Fibroblast of skin of scalp (primary cell): ENCODE measurements at places on chromosomes 2 and 18.

- DNase-seq = no peak
Observed at GRCh38 chr2:124975648-124976047, 950.6 kb downstream of the CNTNAP5 start.

GRCh38 chr2:135786823-135787222 lies 45.2 kb downstream of the UBXN4 start:
- peak; percentile 95 for DNase-seq

GRCh38 chr2:51505533-51505932 lies 473.6 kb upstream of the NRXN1 start:
- DNase-seq = no peak

- DNase-seq = no peak
Observed at GRCh38 chr2:166332106-166332505, 43.6 kb downstream of the SCN9A start.

DNA sequence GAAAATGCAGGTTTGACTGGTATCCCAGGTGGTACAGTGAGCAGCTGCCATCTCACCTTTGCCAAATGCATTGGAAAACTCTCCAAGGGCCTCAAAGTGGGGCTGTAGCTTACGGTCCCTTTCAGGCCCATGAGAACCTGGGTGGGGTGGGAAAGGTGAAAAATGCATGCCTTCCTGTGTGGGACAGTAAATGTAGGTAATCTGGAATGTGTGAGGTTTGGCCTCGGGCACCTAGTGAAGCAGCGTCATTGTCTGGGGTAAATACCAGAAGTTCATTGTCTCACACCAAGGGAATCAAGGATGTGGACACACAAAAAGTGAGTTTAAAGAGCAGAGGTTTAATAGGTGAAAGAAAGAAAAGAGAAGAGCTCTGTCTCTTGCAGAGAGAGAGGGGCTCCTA lies 36.6 kb downstream of the TIMM21 start:
- no peak for DNase-seq

GRCh38 chr2:206824993-206825392 lies 59.6 kb downstream of the FASTKD2 start:
- no peak for DNase-seq

DNA sequence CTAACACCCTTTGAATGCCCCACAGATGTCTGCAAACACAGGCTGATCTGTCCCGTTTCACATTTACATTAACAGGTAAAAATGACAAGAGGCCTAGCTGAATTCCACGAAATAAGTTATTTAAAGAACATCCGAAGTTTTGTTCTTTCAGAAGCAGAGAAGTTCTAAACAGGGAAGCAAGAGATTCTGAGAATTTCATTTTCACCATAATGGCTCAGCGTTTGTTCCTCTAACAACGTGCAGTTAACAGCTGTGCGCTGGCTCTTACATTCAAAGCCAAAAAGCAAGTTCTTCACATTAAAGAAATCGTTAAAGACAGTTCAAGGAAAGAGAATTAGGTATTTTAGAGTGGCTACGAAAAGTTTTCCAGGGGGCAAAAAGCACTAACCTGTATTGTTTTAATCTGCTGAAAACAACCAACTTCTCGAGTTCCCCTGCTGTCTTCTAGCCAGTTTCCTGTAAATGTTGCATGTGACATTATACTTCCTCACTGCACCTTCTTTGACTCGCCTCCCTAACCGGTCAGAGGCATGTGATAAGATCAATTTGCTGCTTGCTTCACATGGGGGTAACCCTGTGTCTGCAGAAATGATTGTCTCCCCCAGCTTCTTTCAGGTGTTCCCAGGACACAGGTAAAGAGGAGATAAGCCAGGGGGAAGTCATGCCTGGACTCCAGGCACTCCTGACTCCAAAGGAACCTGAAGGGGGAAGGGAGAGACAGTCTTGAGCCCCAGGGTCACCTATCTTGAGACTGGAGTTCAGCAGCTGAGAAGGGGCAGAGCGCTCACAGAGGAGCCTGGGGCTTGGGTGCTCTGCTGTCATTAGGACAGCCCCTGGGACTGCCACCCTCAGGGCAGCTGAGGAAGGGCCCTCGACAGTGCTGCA lies 36.8 kb upstream of the WIPF1 start:
- no peak for DNase-seq

DNA sequence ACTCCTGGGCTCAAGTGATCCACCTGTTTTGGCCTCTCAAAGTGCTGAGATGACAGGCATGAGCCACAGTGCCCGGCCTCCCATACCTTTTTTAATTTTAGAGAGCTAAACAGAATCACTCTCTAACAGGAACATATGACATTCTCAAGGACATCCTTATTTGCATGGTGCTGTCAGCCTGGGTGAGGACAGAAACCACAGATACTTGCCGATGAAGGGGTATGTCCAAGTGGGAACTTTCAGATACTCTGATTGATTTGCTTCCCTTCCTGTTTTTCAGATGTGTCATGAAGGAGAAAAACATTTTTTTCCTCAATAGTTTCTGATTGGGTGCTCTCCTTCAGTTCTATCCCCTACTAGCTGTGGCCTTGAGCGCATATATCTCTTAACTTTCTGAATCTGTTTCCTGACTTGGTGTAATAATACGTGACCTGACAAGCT lies 49.6 kb downstream of the MYO3B start:
- DNase-seq = no peak

DNA sequence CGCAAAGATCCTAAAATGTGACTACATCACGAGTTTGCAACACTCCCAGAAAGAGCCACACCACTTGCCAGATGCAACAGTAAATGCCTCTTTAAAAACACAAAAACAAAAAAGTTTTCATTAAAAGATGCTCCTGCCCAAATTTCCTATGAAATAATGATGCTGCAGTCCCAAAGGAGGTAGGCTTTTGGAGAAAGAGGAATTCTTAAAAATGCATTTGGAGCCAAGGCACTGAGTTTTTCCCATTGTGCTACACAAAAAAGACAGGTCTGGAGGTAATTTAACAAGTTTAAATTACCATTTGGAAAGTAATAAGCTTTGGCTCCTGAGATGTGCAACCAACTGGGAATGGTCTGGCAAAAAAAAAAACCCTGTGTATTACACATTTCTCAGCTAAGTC lies 145.0 kb downstream of the PID1 start:
- DNase-seq = no peak

DNA sequence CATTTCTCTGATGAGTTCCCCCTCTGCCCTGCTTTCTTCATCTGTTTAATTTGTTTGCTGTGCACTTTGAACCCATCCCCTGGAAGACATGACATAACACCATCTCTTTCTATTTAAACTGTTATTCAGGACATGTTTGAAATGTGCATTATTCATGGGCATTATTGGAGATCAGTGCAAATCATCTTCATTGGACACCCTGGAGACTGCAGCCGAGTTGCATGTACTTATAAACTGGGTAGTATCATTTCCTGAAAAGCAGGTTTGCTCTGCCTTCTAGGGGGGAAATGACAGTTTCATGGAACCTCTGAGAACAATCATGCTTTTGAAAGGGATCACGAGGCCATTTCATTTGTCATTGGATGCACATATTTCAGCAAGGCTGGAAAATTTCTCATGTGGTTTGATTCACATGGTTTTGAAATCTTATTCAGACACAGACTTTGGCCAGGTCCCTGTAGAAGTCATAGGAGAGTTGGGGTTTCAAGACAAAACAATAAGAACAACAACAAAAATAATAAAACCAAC lies 462.8 kb upstream of the MEX3C start:
- DNase-seq = no peak

GRCh38 chr2:231177156-231178025 lies 21.0 kb upstream of the ARMC9 start:
- no peak for DNase-seq

- no peak for DNase-seq
Observed at GRCh38 chr2:207139552-207139951, 26.2 kb downstream of the KLF7 start.

DNA sequence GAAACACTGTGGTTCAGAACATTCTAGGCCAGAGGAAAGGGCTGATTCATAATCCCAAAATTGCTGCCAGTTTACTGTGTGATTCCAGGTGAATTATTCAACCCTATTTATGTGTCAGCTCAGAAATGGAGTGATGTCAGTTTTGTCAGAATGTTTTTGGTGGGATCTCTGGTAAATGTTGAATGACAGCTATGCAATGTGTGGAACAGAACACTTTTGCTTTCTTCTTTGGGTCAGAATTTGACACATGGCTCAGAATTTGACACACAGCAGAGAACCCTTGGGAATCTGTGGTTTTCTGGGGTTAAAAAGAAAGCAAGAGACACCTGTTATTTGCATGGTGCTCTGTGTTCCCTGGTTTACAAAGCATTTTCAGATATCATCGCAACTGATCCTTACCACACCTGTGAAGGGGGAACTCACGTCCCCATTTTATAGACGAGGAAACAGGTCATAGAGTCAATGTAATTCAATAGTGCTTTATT lies 1.6 kb upstream of the MTA3 start:
- no peak for DNase-seq

GRCh38 chr2:112831946-112832840 lies 4.4 kb downstream of the IL1B start:
- no peak for DNase-seq

DNA sequence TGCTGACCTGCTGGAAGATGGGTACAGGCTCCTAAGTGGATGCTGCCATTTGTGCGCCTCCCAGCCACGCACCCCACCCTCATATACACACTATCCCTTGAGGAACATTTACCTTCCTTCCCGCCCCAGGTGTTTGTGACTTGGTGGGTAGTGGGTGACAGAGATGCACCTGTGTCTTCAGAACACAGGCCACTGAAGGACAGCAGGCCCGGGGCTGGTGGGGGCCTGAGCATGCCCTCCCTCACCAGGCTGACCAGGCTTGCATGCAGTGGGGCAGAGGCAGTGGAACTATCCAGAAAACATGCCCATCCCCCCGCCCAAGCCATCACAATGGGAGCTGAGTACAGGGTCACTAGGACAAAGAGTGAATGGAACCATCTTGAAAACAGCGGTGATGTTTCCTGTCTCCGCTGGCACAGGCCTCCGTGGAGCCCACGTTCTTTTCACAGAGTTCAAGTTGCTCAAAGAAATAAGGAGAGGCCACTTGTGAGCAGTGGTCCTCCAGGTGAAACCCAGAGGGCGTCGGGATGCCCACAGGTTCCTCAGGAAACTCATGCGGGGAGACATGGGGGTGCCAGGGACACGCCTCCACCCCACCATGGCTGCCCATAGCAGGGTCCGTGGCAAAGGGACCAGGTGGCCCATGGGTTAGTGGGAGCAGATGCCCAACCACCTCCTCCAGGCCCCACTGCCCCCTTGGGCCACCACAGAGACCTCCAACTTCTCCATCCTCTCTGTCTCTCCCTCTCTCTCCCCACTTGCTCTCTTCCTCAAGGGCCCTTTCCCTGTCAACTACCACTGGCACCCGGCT lies 90.9 kb downstream of the MALT1 start:
- no peak for DNase-seq

- DNase-seq = no peak
Observed at GRCh38 chr2:239619369-239619768, 218.5 kb upstream of the HDAC4 start.

DNA sequence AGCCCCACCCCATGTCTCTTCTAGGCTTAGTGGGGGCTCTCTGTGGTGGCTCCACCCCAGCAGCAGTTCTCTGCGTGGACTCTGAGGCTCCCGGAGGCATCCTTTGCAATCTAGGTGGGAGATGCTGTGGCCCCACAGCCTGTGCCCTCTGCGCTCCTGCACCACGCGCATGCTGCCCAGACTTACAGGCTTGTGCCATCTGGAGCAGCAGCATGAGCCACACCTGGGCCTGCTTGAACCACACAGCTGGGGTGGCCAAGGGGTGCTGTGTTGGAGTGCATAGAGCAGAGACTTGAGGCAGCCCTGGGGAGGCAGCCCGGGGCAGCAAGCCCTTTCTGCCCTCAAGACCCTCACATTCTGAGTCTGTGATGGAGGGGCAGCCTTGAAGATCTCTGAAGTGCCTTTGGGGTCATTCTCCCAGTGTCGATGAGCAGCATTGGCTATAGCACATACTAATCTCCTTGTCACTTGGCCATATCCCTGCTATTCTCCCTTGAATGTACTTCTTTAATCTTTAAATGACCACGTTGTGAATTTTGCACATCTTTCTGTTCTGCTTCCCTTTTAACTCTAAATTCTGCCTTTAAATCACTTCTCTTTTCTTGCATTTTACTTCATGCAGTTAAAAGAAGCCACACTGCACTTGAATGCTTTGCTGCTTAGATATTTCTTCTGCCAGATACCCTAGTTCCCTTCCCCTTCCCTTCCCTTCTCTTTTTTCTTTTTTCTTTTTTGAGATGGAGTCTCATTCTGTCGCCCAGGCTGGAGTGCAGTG lies 62.4 kb downstream of the NCAPH start:
- DNase-seq = no peak

GRCh38 chr2:39093218-39093898 lies 27.5 kb downstream of the SOS1 start:
- DNase-seq = no peak

DNA sequence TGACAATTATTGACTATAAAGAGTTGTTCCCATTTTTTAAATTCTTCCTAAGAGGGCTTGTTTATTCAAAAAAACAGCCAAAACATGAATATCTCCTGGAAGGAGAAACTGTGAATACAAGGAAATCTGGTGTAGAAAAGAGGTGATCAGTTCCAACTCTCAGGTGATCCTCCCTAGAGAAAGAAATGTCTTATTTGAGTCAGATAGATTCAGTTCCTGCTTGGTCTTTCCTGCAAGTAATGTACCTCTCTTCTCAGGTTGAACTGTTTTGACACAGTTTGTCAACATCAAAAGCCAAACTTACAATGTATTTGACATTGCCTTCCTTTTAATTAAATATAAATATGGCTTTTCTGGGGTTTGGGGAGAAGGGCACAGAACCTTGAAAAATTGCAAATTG lies 567.4 kb downstream of the ARHGAP15 start:
- no peak for DNase-seq

GRCh38 chr2:43637030-43637803 lies at the start of gene PLEKHH2:
Gene PLEKHH2 (plus strand): TSS chr2:43637260. CDS start chr2:43644674, 7,414 bp downstream.
- DNase-seq = peak; percentile 89

- DNase-seq = no peak
Observed at GRCh38 chr2:240153418-240153817, 13.0 kb upstream of the OTOS start.

DNA sequence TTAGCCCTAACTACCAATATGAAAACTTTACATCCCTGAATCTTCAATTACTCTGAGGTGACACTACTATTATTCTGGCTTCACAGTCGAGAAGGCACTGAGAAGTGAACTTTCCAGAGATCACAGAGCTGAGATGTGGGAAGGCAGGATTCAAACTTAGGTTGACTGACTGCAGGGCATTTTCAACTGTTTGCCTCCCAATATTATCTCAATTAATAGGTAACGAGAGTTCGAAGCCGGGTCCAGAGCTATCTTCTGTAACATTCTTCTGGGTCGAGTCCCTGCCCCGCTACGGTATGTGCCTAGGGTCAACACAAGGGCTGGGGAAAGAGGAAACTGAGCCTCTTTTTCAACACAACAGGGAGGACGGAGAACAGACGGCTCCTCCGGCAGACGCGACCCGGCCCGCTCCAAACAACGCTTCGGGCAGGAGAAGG lies 740 bp downstream of the CHMP3 start:
- no peak for DNase-seq

- DNase-seq = no peak
Observed at GRCh38 chr18:31155498-31155897, 7.2 kb downstream of the DSC1 start.

DNA sequence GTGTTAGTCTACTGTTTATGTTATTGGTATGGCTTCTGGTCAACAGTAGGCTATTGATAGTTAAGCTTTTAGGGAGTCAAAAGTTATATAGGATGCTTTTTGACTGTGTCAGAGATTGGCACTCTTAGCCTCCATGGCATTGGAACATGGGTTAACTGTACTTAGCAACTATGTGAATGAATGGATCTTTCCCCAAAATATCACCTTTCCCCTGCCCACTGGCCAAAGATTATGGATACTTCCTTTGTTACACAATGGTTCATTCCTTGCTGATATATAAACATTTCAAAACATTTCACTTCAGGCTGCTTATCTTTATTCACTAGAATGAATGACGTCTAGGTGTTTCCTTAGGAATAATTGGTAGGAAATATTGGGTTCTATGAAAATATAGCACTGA lies 62.1 kb upstream of the DOCK10 start:
- DNase-seq = no peak
